ENCODE measurements at places on chromosomes 11 and 22. TPM values are rescaled to one million over a fixed set of nuclear protein-coding genes. Genes with fewer than 3 reads are reported as not detected.

FIBIN gene
- 21.7 TPM for total RNA-seq

HYLS1 gene
- total RNA-seq: 0.26 TPM

HSD17B12 gene
- total RNA-seq: 161 TPM

OVOL1 gene
- total RNA-seq: not detected

TMPRSS4 gene
- total RNA-seq: 0.88 TPM

MFRP gene
- 0.26 TPM for total RNA-seq

C11orf97 gene
- not detected for total RNA-seq

PAK1 gene
- total RNA-seq: 17.4 TPM

LRRC32 gene
- 15.4 TPM for total RNA-seq

MYO18B gene
- not detected for total RNA-seq

C11orf65 gene
- not detected for total RNA-seq

PATE4 gene
- not detected for total RNA-seq

SLC22A25 gene
- not detected for total RNA-seq

TMEM191C gene
- 0.28 TPM for total RNA-seq

P2RX3 gene
- 0.69 TPM for total RNA-seq

RBM4 gene
- total RNA-seq: 146 TPM

ARHGAP20 gene
- 12.1 TPM for total RNA-seq

CSTPP1 gene
- total RNA-seq: 31.0 TPM

GLYATL2 gene
- total RNA-seq: not detected

HOATZ gene
- not detected for total RNA-seq

NXPE1 gene
- total RNA-seq: not detected

ZC3H12C gene
- total RNA-seq: 10.9 TPM

OR6Q1 gene
- total RNA-seq: not detected

OR51B4 gene
- not detected for total RNA-seq

OR52B4 gene
- total RNA-seq: not detected

CALCA gene
- not detected for total RNA-seq

PACS1 gene
- total RNA-seq: 37.8 TPM

DBX1 gene
- not detected for total RNA-seq

OR4D10 gene
- total RNA-seq: not detected

PRDX5 gene
- 97.1 TPM for total RNA-seq

TANGO2 gene
- 2.8 TPM for total RNA-seq

APOL6 gene
- total RNA-seq: 5.3 TPM

OR52K1 gene
- total RNA-seq: not detected

DDTL gene
- 0.48 TPM for total RNA-seq

CHRDL2 gene
- total RNA-seq: 115 TPM

KDM4D gene
- total RNA-seq: under 0.01 TPM

KCNJ1 gene
- total RNA-seq: not detected

ANO3 gene
- not detected for total RNA-seq

GGTLC3 gene
- total RNA-seq: not detected

EMID1 gene
- total RNA-seq: 8.5 TPM

PRRG4 gene
- total RNA-seq: 2.3 TPM

OR51I1 gene
- not detected for total RNA-seq

APOBEC3B gene
- 1.2 TPM for total RNA-seq

RAG1 gene
- total RNA-seq: 0.88 TPM

RAPSN gene
- total RNA-seq: 0.41 TPM

ANGPTL5 gene
- total RNA-seq: 0.24 TPM

OR4A16 gene
- total RNA-seq: not detected

UFD1 gene
- total RNA-seq: 55.0 TPM

PIWIL4 gene
- total RNA-seq: 8.0 TPM
